Vagina (tissue), 2 donors: ENCODE measurements at places on chromosomes 4 and X.

GRCh38 chr4:160818571-160818970, 1345.2 kb downstream of the FSTL5 start:
- DNase-seq: no peak

DNA sequence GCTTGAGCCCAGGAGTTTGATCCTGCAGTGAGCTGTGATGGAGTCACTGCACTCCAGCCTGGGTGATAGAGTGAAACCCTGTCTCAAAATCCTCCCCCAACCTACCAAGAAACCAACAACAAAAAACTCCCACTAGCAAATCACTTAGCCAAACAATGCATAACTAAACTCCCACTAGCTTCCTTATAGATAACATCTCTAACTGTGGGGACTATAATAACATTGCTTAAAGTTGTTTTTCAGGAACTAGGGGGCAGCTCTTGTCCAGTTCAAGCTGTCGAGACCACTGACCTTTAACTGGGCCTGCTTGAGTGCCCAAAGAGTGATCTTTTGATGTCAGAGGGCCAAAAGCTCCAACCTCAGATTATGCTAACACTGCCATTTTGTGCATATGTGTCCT, 81.7 kb downstream of the FREM3 start:
- DNase-seq: no peak

DNA sequence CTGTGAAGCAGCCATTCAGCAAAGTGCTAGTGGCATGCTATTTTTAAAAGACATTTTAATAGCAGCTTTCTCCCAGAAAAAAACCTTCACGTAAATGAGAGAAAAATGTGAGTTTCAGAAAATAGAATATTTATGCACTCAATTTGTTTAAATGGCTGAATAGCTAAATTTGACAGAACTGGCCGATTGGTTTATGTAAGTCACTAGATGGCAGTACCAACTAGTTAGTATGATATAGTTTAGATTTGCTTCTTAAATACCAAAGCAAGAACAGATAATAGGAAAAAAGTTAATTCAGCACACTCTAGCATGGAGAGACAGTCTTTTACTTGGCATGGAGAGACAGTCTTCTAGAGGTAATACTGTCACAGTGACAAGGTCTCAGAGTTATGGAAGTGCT, 250.1 kb downstream of the SNCA start:
- DNase-seq: no peak

- DNase-seq: no peak
Measured at GRCh38 chr4:82419451-82419850, 10.8 kb downstream of the HNRNPDL start.

- DNase-seq: no peak
Measured at GRCh38 chr4:156242390-156242789, 288.7 kb upstream of the CTSO start.

GRCh38 chr4:59841698-59842097, 1358.4 kb upstream of the ADGRL3 start:
- DNase-seq: no peak

DNA sequence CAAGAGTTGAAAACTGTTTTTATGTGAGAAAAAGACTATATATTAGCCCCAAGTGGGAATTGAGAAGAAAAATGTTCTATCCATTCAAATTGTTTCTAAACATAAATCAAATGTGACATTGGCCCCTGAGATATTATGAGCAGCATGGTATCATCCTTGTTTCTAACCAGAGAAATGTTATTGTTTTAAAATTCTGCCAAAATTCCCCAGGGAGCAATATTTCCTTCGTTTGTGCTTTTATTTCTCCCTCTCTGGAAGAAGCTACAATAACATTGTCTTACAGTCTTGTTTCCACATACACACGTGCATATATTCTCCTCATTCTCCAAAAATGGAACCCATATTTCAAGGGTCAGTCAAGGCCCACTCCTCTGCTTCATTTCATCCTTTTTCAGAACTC, 46.7 kb downstream of the MAGEB17 start:
- DNase-seq: no peak

DNA sequence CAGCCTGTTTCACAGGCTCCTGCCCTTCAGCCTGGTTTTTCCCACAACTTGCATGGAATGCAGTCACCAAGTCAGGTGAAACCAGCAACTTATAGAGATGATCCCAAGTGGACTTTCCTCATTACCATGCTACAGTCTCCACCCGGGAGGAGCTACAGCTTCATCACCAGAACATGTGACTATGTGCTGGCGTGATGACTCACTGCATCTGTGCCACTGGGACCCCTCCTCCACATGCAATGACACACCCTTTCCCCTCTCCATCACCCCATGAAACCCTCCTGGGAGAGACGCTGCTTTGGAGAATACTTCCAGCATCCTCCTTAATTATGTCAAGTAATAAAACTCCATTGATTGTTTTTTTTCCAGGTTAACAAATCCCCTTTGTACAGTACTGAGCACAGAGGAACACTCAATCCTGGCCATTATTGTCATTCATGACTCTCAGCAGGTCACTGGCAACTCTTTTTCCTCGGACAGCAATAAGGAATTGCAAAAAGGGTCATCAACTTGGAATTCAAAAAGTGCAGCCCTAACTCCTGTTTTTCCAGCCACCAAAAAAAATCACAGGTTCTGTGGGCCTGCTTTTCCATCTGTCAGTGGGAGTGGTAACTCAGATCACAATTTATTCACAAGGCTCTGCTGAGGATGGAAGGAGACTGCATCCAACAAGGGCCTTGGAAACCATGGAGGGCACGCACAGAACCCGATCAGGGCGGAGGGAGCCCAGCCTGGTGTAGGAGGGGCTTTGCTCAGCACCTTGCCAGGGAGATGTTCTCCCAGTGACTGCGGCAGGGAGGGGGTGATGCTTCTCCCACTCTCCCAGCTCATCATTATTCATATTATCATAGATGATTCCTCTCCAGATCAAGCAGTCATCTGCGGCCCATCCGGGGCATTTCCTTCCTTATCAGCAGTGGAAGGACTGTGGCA, 17.4 kb downstream of the QDPR start:
- no peak for DNase-seq
